IPS-NIHi11 (cell line): ENCODE measurements at places on chromosomes 3 and 15.
A peak's percentile ranks its signal among the peaks of the same experiment; 100 is the strongest.

- no peak for DNase-seq
Measured at GRCh38 chr15:60838206-60838605, 359.3 kb upstream of the ICE2 start.

DNA sequence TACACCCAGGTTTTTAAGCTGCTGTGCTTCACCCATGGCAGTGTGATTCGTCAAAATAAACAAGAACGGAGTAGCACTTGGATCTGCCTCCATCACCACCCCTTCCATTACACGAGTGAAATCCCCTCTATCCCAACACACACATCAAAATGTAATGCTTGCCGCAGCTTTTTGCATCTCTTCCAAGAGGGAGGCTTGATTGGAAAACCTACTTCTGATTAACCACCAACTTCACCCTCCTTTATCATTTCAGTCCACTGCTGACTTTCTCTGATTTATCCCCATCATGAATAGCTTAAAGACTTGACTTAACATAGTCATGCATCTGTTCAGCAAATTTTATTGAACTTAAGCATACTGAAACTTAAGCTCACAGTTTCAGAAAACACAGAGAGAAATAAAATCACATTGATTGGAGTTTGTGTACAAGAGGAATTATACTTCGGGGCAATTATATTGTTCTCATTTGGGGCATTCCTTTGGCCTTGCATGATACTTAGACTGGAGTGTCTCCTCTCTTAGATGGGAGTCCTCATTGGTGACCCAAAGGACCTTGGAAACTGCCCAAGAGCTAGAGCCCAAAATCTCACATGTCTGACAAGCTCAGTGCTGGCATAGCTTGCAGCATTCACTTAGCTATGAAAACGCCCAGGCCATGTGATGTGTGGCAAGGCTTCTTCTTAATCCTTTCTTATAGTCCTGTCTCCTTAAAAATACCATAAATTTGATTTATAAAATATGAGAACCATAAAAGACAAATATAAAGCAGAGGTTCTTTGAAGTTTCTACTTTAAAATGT lies 124.3 kb upstream of the UMPS start:
- no peak for DNase-seq

GRCh38 chr3:120908030-120908794 lies at the start of gene STXBP5L:
STXBP5L (plus strand) TSS chr3:120908205; CDS start chr3:120909579, 1,374 bp downstream.
- peak; percentile 86 for DNase-seq

DNA sequence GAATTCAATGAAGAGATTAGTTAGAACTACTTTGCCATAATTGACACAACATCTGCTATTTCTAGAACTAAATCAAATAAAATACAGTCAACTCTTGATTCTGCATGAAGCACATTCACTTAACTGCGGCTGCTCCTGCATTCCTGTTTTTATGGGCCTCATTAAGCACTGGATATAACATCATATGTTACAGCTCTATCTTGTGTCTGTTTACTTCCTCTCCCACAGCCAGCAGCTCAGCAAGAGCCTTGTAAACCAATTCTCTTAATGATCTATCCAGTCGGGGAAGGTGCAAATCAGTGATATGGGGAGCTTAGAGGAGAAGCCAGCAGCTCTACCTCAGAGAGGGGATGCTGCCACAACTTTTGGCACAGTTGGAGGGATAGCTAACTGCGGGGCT lies 329.2 kb downstream of the ARRDC4 start:
- no peak for DNase-seq

DNA sequence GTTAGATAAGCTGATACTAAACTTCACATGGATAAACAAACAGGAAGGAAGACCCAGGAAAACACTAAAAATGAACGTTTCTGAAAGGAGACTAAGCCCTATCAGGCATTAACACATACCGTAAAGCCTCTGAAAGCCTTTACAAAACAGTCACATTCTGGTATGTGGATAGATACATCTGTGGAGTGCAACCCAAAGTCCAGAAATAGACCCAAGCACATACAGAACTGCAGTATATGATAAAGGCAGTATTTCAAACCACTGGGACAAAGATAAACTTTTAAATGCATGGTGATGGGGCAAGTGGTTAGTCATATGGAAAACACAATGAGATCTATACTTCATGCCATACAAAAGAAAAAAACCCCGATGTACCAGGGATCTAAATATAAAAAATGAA lies 26.0 kb downstream of the DCBLD2 start:
- no peak for DNase-seq

DNA sequence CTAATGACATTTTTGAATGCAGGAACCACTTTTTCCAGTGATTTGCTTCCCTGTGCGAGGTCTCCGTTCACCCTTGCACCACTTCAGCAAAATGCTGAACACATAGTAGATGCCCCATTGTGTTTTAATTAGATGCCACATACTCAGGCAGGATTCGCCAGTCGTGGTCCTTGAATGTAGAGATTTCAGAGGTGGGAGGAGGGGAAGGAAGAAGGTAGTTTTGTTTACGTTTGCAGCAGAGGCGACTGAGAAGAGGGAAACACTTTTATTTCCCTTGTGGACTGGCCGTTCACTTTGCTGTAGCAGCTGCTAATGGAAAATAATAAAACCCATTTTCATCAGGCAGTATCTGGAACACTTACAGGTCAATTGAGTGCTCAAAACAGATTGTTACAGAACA lies 262.8 kb upstream of the TBL1XR1 start:
- DNase-seq: no peak

- DNase-seq: peak; percentile 35
Measured at GRCh38 chr3:43285644-43286043, 696 bp upstream of the SNRK start.

DNA sequence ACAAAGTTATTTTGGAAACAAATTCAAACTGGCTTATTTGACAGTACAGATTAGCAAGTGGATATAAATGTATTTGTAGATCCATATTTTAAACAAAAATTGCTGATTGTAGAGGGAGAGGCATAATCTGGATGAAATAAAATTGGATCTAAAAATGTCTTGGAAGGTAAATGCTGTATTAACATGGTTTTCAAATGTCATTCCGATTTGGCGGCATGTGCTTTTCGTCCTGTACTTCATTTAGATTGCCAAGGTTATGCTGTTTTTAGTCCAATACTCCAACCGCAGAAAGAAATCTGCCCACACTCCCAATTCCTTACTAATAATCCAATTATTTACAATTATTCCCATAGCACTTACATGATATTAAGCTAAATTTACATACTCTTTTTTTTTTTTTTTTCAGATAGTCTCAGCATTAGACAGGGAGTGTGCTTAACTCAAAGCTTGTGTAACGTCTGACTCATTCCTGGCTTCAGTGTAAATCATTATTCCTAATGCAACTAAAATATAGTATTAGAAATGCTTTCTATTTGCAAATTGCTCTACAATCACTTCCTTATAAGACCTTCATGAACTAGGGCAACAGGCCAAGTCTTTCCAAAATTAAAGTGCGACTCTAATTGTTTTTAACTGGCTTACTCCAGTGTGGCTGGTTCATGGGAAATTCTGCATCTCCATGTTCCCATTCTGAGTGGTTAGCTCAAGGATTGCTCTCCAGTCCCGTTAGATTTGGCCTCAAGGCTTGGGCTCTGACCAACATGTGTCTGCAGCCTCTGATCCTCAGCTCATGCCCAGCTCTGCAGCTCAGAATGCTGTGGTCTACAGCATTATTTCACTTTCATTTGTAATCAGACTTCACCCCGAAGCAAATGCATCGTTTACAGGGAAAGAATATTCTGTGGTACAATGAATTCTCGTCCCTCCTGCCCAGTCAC lies 103.9 kb downstream of the FBN1 start:
- DNase-seq: no peak

GRCh38 chr15:45943240-45943639 lies 308.4 kb downstream of the SQOR start:
- DNase-seq: no peak

DNA sequence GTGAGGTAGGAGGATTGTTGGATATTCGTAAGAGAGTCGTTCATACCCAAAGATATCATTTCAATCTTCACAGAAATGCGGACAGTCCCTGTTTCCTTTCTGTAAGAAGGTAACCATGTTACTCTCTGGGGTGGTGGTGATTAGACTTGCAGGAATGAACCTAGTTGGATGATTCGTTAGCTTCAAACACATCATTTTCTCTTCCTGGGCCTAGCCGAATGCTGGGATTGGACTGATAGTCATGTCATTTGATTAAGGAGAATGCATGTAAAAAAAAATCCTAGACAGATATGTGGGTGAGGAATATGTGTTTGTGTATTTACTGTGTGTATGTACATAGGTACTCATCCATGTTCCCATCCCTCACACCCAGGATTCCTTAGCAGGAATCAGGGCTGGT lies 12.4 kb downstream of the SLCO3A1 start:
- DNase-seq: no peak

DNA sequence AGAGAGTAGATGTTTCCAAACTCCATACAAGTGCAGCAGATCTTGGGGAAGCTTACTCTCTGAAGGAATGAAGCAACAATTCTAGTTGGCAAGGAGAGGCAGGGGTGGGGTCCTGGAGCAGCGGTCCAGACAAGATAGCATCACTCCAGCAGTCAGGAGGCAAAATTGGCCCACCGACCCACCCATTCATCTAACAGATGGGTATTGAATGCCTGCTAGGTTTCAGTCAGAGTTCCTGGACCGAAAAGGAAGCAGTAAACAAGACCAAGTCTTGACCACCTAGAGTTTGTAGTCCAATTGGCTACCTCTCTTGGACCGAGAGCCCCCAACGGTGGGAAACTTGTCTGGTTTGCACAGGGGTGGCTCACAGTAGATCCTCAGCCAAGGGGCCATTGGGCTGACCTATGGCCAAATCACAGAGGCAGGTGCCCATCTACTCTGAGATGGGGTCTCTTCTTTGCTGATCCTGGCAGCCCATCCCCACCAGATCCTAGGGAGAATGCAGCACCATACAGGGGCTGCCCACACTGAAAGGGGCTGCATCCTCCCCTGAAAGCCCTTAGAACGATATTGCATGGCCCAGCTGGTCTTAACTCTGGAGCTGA lies 74.3 kb downstream of the CORO2B start:
- no peak for DNase-seq

- no peak for DNase-seq
Measured at GRCh38 chr15:77046704-77047412, 24.1 kb downstream of the TSPAN3 start.

DNA sequence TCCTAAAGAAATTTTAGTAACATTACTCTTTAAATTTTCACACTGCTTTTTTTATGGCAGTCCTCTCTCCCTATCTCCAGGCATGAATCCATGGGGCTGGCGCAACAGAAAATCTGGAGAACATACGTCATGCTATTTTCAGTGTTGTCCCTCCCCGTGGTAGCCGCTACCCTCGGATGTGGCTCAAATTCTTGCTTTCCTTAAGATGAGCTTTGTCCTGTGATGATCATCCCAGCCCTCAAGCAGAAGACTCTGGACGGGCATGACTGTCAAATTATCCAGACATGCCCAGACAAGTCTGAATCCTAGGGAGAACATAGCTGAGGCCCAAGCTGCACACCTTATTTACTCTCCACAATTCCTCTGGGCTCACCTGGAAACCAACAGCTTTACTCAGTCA lies 49.1 kb downstream of the FMN1 start:
- no peak for DNase-seq

DNA sequence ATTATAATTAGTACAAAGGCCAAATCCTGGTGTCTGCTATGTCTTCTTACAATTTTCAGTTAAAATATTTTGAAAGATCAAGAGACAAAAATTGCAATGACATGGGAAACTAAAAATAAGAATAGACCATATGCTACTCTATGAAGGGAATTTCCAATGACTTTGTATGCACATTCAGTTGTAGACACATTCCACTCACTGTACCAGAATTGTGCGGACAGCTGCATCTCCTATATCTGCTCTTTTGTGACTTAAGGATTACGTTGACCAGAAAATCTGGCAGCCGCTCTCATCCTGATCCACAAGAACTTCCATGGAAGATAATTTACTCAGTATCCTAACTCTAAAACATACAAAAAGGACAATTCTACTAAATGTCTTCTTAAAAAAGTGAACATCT lies 493.9 kb upstream of the KCNMB2 start:
- no peak for DNase-seq
